NCI-H146 (cell line): ENCODE measurements at places on chromosomes 1 and 21.

GRCh38 chr1:57058652-57059501 lies 93.1 kb upstream of the C8B start:
- DNase-seq: no peak

- DNase-seq: no peak
These were observed 633.7 kb downstream of the USP25 start for GRCh38 chr21:16363518-16363917.

DNA sequence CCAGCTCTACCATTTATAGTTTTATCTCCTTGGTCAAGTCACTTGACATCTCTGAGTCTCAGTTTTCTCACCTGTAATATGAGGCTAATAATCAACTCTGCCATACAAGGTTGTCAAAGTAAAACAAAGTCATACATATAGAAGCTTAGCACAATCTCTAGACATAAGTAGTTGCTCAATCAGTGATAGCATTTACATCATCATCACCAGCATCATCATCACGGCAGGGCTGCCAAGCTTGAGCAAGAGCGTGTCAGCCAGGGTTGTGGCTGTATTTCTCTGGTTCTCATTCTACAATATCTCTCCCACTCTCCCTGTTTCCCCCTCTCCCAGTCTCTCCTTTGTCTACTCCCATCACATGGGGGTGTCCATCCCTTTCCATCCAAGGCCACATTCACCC lies 41.7 kb upstream of the COA6 start:
- DNase-seq: no peak

DNA sequence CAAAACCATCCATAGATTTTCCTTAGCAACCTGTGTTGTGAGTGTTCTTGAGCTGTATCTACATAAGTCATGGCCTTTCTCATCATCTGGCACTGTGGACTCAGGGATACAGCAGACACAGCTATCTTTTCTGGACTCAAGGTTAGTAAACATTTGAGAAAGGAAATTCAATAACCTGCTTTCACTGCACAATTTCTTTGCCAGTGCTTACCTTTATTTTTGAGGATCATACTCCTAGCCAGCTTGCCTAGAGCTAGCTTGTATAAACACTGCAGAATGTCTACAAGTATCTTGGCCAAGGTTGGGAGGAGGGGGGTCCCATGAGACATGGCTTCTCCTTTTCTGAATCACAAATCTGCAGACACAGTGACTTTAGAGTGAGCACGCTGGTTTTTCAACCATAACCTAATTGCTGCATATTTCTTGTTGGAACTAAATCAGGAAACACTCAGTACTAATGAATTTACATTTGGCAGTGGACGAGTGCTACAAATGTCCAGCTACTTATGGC lies 27.2 kb downstream of the ADAMTS5 start:
- no peak for DNase-seq

DNA sequence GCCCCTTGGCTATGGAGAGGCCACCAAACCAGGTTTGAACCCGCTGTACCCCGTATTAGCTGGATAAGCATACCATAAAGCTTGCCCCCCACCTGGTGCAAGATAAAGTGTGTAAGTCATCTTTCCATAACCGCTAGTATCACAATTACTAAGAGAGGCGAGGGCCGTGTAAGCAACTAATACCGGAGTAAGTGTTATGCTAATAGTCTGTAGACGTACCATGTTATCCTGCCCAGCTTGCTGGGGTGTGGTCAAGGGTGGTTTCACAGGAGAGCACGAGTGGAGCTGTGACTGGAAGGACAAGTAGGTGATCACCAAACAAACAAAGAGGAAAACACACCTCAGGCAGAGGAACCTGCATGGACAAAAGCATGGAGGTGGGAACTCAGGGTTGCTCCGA lies 3.6 kb upstream of the TNFRSF1B start:
- DNase-seq: no peak

DNA sequence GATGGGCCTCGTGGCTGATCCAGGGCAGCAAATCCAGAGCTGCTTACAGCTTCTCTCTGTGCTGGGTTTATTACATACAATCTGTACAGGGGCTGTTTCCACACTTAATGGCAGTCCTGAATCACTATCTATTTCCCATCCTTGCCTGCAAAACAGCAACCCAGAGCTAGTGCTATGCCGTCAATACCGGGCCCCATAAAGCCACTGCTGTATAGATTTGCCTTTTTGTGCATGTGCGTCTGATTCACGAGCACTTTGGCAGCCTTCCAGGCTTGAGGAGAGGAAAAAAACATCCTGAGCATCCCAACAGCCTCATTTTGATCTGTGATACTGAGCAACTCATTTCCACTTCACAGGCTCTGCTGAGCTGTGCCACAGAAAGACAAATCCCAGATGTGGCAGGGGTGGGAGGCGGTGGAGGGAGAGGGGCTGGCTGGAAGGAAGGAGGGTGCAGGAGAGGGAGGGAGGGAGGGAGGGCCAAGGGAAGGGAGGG lies 65.2 kb upstream of the TARBP1 start:
- peak; percentile 86 for DNase-seq

DNA sequence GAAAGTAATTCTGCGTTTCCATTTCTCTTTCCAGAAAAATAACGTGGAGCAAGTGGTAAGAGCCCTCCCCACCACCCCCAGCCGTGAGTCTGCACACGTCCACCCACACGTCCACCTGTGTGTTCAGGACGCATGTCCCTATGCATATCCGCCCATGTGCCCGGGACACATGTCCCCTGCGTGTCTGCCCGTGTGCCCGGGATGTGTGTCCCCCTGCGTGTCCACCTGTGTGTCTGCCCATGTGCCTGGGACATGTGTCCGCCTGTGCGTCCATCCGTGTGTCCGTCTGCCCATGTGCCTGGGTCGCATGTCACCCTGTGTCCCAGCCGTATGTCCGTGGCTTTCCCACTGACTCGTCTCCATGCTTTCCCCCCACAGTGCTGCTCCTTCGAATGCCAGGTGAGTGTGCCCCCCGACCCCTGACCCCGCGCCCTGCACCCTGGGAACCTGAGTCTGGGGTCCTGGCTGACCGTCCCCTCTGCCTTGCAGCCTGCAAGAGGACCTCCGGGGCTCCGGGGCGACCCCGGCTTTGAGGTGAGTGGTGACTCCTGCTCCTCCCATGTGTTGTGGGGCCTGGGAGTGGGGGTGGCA lies 5.6 kb downstream of the COL6A1 start:
- no peak for DNase-seq

GRCh38 chr1:94903280-94904009 lies 23.5 kb downstream of the CNN3 start:
- DNase-seq: no peak

DNA sequence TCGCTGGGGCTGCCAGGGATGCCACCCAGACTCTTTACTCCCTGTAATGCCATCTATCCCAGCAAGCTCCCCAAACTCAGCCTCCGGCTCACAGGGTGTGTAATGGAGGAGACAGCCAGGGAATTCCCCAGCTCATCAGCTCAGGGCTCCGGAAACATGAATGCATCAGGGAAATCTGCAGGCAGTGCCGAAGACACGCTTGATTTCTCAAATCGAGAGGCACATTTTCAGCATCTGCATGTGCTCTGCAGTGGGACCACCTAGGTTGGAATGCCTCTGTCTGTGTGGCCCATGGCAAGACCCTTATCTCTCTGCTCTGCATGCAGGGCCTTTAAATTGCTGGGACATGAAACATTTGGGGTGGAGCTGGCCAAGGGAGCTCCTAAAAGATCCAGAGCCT lies 170.1 kb downstream of the TRABD2B start:
- DNase-seq: no peak

DNA sequence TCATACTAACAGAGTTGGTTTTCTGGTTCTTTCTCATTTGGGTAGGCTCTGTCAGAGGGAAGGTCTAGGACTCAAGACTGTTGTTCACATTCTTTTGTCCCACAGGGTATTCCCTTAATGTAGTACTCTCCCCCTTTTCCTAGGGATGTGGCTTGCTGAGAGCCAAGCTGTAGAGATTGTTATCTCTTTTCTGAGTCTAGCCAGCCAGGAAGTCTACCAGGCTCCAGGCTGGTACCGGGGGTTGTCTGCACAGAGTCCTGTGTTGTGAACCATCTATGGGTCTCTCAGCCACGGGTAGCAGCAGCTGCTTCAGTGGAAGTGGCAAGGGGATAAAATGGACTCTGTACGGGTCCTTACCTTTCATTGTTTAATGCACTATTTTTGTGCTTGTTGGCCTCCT lies 226.4 kb downstream of the LBR start:
- no peak for DNase-seq

DNA sequence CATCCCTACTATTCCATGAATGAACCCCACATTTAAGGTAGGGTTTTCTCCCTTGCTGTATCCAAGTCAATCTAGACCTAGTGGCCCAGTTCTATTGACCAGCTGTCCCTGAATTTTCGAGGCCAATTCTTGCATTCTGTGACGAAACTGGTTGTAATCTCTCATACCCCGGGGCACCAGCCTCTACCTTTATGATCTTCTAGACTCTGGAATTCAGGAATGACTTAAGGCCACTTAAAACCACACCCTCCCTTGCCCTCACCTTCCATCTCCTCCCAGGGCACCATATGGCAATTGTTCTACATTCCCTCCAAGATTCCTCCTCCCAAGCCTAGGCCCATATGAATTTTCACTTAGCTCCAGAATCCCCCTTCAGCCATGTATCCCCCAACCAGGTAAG lies 48.9 kb downstream of the RHOU start:
- no peak for DNase-seq

DNA sequence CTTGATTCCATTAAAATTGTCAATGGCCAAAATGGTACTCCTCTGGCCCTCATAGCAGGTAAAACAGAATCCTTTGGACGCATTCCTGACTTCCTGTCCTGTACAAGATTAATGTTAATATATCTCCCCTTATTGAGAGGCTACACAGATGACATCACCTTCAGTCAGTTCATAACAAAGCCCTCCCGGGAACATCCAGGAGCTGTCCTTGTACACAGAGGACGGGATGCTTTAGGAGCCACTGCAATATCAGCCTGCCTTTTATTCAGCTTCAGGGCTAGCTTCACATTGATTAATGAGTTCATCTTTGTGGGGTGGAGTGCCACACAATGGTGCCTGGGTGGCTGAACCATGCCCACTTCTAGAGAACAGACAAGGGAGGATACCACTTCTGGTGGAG lies 235.1 kb downstream of the NRIP1 start:
- no peak for DNase-seq

- DNase-seq: no peak
These were observed 104.2 kb downstream of the DUSP10 start for GRCh38 chr1:221637641-221638041.

DNA sequence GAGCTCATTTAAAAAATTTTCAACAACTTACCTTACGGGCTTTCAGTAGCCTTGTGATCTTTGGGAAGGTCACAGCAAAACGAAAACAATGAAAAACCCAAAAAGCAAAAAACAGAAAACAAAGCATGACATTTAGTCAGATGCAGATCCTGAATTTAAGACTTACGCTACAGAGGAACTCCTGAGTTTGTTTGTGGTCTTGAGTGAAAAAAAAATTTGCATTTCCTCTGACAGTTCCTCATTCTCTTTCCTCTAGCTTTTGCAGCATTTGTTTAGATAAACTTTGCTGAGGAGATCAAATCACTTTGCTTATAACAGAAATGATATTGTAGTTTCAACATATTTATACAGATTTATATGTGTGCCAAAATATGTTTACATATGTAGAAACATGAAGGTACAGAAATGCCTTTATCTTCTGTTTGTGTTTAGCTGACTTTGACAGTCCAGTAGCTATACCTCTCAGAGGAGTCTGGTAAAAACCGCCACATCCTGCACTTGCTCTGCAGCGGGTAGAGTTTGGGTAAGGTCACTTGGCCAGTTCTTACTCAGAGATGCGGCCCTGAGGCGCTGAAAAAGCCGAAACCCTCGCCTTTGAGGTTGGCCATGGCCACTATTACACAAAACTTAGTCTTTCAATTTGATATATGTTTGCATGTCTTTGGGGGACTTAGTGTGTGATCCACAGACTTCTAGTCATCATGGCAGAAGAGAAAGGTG lies 142.5 kb downstream of the TNR start:
- DNase-seq: no peak

- no peak for DNase-seq
These were observed 5.3 kb downstream of the ADIPOR1 start for GRCh38 chr1:202952818-202953217.

- DNase-seq: no peak
These were observed 5.4 kb upstream of the TINAGL1 start for GRCh38 chr1:31570906-31571305.

DNA sequence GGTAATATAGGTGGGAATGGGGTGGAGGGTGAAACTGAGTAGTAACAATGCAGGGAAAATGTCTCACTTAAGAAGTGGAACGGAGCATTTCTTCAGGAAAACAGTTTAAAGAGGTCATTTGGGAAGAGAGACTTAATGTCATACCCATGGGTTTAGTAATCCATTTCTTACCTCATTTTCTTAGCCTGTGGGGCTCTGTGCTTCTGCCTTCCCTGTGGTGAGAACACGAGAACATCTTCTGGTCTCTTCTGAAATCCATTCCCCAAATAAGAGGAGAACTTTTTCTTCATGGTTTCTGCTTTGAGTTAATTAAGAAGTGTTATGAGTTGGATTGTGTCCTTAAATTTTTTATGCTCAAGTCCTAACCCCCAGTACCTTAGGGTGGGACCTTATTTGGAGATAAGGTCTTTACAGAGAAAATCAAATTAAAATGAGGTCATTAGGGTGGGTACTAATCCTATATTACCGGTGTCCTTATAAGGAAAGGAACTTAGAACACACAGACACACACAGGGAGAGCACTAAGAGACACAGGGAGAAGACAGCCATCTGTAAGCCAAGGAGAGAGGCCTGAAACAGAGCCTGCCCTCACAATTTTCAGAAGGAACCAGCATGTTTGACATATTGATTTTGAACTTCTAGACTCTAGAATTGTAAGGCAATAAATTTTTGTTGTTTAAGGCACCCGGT lies 5.4 kb downstream of the CCDC190 start:
- DNase-seq: no peak

DNA sequence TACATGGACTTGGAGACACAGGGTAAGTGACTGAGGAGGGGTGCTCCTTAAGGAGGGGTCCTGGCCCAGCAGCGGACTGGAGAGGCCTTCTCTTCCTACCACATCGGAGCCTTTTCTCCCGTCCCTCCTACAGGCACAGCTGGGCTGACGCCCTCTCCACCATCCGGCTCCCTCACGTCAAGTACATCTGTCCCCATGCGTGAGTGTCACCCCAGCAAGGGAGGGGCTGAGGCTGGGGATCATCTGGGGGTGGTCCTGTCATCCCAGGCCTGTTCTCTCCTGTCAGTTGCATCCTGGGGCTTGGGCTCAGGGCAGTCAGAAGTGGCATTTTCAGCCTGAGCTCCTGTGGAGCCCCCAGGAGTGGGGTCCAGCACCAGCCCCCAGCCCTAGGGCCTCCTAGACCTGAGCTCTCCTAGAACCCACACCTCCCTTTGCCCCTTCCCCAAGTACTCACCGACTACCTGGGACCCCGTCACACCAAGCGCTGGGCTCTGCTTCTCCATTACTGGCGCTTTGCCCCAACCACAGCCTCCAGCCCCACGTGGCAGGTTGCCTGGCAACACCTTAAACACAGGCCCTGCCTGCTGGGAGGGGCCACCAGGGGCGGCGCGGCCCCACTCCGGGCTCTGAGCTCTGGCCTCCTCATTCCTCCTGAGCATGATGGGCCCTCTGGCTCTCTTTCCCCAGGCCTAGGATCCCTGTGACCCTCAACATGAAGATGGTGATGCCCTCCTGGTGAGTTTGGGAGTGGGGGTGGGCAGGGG lies 2.3 kb downstream of the LYPLA2 start:
- DNase-seq: no peak
